Spinal cord (tissue), 10 donors: ENCODE measurements at places on chromosomes 4 and X.

- no peak for DNase-seq
Observed at GRCh38 chrX:7198499-7198898, 50.5 kb upstream of the PUDP start.

- DNase-seq, result no peak
Observed at GRCh38 chrX:151099001-151099400, 77.4 kb upstream of the GPR50 start.

GRCh38 chrX:116272861-116273260 lies 102.3 kb downstream of the AGTR2 start:
- no peak for DNase-seq

DNA sequence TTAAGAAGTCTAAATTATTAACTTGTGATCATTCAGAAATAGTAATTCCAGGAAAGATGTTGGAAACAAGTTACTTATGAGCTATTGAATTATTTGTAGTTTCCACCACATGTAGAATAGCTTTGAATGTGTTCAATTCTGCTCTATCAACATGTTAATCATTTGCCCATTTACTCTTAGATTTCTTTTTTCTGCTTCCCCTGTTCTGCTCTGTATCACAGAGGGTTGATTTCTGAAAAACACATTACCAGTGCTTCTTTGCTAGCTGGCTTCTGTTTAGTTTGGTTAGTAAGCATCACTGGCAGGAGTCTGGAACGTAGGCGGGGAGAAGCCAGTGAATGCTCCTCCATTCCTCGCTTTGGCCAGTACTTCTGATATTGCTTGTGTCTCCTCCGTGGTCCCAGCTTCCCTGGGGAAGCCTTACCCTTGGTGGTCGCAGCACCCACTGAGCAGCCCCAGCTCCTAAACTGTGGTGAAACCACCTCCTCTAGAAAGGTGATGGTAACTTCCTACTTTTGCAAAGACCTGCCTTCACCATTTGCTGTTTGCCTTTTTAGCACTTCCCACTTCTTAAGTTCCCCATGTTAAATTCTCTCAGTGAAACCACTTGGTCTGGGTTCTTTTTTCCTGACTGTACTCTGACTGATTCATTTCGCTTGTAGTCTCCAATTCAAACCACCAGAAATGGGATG lies 40.3 kb upstream of the GALNT7 start:
- no peak for DNase-seq

DNA sequence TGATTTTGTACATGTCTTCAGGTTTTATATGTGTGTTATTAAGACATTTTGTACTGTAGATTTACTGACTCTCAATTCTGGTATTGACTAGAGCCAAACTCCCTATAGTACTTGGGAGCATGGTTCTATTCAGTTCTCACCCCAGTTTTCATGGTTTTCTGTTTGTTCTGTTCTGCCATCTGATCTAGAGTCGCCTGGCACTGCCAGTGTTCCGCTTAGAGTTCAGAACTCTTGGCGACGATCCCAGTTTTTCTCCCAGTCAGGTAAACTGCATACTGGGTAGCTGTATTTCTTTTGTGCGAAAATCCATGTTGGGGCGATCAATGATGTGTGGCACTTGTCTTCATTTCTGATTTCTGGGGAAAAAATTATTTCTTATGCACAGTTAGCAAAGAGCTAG lies 78.0 kb downstream of the PHOX2B start:
- no peak for DNase-seq

DNA sequence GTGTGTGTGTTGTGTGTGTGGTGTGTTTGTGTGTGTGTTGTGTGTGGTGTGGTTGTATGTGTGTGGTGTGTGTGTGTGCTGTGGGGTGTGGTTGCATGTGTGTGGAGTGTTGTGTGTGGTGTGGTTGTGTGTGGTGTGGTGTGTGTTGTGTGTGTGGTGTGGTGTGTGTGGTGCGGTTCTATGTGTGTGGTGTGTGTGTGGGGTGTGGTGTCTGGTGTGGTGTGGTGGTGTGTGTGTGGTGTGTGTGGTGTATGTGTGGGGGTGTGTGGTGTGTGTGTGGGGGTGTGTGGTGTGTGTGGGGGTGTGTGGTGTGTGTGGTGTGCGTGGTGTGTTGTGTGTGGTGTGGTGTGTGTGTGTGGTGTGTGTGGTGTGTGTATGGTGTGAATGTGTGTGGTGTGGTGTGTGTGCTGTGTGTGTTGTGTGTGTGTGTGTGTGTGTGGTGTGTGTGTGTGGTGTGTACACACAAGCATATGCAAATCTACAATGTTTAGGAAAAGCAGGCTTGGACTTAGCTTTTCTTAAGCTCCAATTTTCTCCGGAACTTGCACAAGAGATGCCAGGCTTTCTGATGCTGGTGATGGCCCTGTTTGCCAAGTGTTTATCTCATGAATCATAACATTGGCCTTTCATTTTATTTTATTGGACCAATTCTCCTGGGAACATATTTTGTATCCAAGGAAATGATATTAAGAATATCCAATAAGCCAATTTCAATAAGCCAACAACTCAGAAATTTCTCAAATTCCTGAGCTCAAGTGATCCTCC lies 148.7 kb downstream of the SPATA18 start:
- DNase-seq, result peak; percentile 39

GRCh38 chr4:87589531-87589930 lies 18.8 kb upstream of the DSPP start:
- DNase-seq, result no peak

DNA sequence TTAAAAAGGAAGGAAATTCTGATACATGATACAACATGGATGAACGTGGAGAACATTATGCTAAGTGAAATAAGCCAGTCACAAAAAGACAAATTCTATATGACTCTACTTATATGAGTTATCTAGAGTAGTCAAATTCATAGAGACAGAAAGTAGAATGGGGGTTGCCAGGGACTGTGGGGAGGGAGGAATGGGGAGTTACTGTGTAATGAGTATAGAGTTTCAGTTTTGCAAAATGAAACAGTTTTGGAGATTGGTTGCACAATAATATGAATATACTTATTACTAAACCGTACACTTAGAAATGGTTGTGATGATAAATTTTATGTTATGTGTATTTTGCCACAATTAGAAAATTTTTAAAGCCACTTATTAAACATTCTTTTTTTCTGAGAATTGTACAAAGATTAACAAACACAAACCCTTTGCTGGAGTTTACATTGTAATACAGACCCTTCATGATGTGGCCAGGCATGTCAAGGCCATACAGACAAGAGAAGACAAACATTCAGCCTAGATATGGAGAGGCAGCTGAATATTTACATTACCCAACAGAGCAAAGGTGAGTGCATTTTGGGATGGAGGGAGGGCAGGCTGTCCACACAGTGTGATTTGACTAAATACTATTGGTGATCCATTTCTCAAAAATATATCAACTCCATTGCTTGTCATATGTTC lies 21.2 kb upstream of the GPC3 start:
- DNase-seq, result no peak

DNA sequence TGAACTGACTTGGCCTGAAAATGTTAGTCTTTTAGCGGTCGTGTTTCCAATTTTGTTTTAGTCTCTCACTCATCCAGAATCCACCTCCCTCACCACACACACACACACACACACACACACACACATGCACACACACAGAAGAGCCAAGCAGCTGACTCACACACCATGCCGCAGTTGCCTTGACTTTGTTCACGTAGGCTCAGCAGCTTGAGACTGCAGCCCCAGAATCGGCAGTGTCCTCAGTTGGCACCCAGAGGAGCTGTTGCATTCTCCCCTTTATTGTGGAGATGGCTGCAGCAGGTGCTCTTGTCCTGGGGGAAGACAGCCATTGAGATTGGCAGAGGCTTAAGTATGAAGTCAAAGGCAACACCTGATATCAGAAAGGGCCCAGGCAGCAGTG lies 20.9 kb upstream of the XPNPEP2 start:
- no peak for DNase-seq

DNA sequence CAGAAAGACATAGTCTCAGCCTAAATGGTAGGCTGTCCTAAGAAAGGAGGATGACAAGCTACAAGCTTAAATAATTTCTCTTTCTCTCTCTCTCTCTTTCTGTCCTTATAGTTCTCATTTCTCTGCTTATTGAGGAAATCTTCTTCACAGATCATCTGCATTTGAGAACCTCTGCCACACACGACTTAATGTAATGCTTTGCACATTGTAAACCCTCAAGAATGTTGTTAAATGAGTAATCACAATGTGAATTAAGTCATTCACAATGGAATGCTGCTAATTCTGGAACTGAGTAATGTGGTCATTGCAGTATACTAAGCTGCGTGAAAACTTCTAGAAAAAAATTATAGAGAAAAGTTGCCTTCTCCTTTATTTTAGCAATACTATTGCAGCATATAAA lies 508.9 kb upstream of the FTHL17 start:
- DNase-seq, result no peak

- DNase-seq, result no peak
Observed at GRCh38 chr4:179836179-179837075, 2394.2 kb upstream of the AGA start.

DNA sequence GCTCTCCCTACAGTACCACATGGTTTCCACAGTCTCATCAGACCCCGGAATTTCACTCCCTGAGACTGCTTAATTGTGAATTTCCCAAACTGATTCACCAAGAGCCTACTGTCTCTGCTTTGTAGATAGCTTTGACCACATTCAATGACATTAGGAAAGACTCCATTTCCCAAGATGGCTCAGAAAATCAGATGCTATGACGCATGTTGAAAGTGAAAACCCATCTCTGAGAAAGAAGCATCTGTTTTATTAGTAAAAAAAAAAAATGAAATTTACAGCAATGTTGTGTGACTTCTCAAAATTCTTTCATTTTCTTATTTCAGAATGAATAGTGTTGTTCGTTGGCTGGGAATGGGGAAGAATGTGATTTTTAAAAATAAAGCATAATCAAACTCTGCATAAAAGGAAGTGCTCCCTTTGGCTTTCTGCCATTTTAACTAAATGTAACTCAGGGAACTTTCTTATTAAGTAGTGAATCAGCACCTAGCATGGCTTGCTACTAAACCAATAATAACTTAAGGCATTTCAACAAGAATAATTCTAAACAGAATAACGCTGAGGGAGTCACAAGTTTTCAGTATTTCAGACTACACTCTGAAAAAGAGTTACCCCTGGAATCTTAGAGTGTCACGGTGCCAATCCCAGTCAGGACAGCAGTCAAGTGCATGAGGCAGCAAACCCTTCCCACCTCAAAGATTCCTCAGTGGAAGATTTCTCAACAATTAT lies 97.4 kb upstream of the MYOZ2 start:
- DNase-seq, result no peak

GRCh38 chr4:67922697-67923096 lies 38.9 kb upstream of the TMPRSS11D start:
- DNase-seq, result no peak

DNA sequence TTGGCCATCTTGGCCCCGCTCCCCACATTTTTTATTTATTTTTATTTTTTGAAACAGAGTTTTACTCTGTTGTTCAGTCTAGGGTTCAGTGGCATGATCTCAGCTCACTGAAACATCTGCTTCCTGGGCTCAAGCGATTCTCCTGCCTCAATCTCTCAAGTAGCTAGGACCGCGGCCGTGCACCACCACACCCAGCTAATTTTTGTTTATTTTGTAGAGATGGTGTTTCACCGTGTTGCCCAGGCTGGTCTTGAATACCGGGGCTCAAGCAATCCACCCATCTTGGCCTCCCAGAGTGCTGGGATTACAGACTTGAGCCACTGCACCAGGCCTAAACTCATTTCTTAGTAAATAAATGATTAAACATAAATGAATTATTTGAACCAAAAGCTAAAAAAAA lies 322.0 kb upstream of the LCORL start:
- no peak for DNase-seq

- DNase-seq, result no peak
Observed at GRCh38 chrX:54288968-54289367, 68.9 kb downstream of the WNK3 start.

- no peak for DNase-seq
Observed at GRCh38 chr4:113435893-113436292, 325.6 kb downstream of the CAMK2D start.

DNA sequence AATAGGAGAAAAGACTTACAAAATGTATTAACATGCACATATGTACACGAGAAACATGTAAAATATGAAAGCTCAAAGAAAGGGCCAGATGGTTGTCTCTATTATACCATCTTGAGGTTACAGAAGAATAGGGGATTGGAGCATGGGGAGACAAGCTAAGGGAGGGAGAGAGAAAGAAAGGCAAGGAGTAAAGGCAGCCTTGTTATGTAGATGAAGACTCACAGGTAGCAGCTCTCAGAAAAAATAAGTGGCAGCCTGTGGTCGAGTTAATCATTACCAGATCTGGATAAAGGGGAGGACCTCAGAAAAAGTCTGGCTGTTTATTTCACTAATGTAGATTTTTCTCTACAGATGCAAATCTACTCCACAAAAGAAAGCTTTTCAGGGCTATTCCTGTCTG lies 26.6 kb upstream of the PPP1R2C start:
- no peak for DNase-seq

GRCh38 chrX:119755981-119756533 lies 2.3 kb upstream of the SOWAHD start:
- DNase-seq, result no peak

- DNase-seq, result no peak
Observed at GRCh38 chrX:32045149-32045548, 973.3 kb upstream of the FTHL17 start.

GRCh38 chr4:169922632-169923276 lies 103.4 kb downstream of the MFAP3L start:
- no peak for DNase-seq

GRCh38 chrX:85111347-85111746 lies 107.7 kb downstream of the APOOL start:
- DNase-seq, result no peak

DNA sequence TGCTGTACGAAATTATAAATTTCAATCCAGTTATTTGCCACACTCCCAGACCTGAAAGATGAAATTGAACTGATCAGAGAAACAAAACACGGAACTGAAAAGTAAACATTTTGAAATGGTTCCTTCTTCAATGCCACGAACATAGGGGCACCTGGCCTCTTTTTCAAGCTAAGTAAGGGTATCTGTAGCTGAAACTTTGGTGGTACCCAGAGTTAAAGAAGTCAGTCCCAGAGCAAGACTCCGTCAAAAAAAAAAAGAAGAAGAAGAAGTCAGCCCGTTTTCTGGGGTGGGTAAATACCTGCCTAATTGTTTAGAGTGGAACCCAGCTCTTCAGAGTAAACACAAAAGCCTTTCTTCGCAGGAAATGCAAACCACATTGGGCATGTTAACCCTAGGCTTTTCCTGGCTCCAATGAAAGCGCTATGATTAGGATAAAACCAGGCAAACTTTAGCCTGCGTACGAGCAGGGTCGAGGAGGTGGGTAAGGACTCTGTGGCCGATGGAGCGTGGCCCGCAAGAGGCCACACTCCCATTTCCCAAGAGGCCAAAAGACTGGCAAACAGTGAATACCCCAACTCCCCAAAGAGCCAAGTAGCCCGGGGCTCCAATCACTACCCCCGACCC lies 1.3 kb downstream of the ANTXR2 start:
- peak; percentile 19 for DNase-seq

DNA sequence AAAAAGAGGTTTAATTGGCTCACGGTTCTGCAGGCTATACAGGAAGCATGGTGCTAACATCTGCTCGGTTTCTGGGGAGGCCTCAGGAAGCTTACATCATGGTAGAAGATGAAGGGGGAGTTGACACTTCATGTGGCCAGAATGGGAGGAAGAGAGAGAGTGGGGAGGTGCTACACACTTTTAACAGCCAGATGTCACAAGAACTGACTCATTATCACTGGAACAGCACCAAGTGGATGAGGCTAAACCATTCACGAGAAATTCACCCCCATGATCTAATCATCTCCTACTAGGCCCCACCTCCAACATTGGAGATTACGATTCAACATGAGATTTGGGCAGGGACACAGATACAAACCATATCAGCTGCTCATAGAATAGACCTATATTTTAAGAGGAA lies 255.8 kb downstream of the OPHN1 start:
- DNase-seq, result no peak
